Activated CD4-positive, CD25-positive, alpha-beta regulatory T cell treated with anti-CD3 and anti-CD28 coated beads, Interleukin-2, amount 50 U/mL, for 24 hours (primary cell): ENCODE measurements at places on chromosomes 13 and 19.

DNA sequence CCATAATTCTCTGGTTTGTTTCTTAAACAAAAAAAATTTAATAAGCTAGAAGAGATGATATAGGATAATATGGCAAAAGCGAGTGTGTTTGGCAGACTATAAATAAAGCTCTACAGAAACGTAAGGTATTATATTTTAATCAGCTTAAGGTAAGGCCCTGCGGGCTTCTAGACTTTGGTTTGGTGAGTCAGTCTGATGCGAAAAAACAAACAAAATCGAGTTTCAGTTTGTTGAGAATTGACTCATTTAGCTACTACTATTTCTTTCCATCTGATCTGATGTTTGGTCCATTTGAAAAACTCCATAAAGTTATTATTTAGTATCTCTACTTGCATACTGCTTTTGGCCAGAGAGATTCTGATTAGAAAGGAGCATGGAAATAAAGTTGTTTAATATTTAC is 138.0 kb downstream of the MIPEP start:
- ATAC-seq, result peak; percentile 36

GRCh38 chr13:111912453-111912866 is 154.5 kb upstream of the SOX1 start:
- no peak for ATAC-seq

DNA sequence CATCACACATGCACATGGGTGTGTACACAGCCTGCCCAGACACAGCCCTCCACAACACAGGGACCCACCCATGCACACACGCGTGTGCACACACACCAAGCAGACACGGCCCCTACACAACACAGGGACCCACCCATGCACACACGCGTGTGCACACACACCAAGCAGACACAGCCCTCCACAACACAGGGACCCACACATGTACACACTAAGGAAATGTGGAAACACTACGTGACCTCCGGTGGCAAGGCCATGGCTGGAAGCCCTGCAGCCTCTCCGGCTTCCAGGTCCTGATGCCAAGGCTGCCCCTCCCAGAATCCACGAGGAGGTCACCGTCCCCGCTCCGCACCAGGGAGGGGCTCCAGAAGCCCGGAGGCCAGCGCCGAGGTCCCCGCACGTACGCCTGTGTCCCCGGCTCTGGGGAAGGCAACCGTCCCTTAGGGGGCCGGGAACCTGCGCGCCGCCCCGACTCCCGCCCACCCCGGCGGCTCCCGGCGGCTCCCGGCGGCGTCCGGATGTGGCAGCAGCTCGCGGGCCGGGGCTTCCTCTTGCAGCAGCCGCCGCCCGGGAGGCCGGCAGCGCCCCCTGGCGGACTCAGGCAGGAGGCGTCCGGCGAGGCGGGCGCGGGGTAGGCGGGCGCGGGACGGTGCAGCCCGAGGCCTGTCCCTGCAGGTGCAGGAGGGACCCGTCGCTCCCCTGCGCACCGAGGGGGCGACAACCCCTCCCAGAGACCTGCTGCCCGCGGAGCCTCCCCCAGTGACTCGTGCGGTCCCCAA is 29.8 kb upstream of the GRTP1 start:
- peak; percentile 99 for ATAC-seq

DNA sequence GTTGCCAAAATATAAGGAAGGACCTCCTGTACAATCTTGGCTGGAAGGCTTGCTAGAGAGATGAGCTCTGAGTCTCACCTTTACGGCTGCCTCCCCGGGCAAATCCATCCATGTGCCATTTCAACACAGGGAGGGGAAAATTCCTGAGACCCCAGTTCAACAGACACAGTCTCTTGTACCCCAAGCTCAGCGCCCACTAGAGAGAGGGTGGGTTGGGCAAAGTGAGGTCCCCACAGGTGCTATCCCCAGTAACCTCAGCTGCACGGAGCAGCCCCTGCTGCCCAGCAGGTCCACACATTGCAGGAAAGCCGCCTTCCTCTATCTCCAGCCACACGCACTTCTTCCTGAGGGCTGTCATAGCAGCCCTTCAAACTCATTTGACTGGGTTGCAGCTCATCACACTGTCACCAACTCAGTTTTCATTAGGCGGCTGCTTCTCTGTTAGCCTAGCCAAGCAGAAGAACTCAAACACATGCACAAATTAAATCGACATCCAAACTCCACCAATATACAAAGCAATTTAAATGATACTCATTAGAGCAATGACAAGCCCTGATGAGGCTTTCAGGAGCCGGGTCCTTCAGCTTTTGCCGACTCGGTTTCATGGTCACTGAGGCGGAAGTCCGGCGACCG is 80.4 kb downstream of the TSHZ3 start:
- ATAC-seq, result no peak

DNA sequence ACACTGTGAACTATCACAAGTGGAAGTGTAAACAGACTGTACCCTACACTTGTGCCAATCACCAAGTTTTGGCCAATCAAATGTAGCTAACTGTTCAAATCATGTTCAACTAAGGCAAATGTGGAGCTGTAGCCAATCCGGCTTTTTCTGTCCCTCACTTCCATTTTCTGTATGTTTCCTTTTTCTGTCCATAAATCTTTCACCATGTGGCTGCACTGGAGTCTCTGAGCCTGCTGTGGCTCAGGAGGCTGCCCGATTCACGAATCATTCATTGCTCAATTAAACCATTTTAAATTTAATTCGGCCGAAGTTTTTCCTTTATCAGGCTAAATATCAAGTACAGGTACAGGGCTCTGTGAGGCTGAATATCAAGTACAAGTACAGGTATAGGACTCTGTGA is 216.5 kb downstream of the RFC3 start:
- ATAC-seq, result no peak

DNA sequence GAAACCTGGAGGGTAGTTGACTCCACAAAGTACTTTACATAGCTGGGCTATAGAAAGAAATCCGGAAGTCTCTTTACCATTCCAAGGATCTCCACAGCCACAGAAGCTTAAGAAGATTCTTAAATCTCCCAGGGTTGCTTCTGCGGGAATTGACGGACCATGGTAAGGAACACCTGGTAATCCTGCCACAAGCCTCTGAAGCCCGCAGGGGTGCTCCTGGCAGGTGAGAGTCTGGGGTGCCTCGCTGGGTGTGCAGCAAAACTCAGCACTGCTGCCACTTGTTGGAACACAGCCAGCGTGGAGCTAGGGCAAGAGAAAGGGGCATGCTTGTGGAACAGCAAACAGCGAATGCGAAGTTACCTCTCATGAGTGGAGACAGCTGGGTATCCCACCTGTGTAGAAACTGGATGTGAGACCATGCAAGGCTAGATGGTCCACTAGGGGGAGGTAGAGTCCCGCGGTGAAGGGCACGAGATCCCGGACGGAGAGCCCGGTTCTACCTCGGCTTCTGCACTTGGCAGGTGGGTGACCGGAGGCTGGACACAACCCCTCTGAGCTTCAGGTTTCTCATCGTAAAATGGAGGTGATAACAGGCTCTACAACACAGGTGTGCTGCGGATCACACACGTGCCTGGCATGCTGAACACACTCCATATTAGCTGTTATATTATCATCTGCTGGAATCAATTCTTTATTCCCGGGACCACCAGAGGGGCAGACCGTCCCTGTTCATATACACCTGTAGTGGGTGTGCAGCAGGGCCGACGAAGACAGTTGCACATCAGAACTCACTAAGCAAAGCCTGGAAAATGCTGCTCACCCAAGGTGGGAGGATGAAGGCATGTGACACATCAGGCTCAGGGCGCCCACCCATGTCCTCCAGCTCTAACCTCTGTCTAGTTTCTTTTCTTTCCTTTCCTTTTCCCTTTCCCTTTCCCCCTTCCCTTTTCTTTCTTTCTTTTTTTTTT is 24.1 kb upstream of the UBAC2 start:
- ATAC-seq, result peak; percentile 90

DNA sequence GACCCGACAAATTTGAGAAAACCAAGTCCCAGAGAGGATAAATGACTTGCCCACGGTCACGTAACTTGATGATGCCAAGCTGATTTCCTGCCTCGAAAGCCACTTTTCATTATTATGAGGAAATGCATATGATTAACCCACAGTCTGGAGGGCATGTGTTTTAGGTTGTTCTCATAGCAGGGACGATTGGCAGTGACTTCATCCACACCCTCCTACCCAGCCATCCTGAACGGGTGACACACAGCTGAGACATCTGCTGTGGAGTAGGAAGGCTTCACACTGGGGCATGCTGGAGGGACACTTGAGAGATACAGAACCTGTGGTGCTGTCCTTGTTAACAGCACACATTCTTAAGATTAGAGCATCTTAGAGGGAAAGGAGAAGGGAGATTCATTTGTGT is 65.4 kb upstream of the WDFY2 start:
- ATAC-seq, result peak; percentile 81

- no peak for ATAC-seq
Measured at GRCh38 chr13:32142956-32143375, 111.4 kb downstream of the FRY start.

- ATAC-seq, result peak; percentile 28
Measured at GRCh38 chr13:24625331-24625731, 54.9 kb upstream of the ATP12A start.

DNA sequence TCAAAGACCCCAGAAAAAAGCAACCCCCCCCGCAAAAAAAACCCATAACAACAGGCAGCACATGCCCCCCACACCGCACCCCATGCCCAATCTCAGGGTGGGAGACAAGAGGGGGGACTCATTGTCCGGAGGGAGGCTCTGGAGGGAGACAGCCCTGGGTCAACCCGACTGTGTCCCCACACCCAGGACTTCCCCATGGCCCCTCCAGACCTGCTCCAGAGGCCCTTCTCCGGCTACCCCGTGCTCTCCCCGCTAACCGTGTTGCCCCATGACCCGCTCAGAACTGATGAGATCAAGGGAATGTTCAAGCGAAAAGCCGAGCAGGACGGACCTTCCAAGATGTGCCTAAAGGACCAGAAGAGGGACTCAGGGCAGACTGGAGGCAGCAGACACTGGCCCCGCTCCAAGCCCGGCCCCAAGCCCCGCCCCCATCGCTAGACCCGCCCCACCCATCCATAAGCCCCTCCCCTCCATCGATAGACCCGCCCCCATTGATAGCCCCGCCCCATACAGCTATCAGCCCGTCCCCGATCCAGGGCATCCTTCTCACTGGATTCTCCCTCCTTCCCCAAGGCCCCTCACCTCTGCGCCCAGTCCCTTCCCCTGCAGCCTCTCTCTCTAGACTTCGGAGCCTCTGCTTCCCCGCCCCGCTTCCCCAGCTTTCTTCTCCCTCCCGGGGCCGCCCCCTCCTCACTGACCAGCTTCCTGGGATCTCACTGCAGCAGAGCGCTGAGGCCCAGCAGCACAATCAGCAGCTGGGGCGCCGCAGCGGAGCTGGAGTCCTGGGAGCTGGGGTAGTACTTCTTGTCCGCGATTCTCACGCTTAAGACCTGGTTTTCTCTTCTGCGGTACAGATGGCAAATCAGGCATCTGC is 2.2 kb downstream of the BST2 start:
- ATAC-seq, result peak; percentile 6

GRCh38 chr19:2327773-2328400 is 499 bp downstream of the LSM7 start:
- ATAC-seq, result peak; percentile 86

DNA sequence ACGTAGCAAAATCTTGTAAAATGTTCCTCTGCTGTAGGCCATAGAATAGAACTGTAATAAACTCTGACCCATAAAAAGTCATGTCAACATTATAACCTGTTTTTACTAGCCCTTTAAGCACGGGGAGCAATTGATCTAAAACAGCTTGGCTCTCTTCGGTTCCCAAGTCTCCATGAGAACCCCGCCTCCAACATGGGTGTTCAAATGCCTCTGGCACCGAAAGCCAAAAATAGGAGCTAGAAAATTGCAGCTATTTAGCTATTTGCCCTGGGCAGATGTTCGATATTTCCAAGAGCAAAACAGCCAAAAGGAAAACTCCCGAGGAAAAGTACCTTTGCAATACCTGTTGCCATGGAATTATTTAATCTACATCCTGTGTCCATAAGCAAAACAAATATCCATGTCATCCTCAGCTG is 563.1 kb downstream of the EFNB2 start:
- no peak for ATAC-seq

- ATAC-seq, result no peak
Measured at GRCh38 chr13:111292710-111293485, 27.5 kb upstream of the TEX29 start.

DNA sequence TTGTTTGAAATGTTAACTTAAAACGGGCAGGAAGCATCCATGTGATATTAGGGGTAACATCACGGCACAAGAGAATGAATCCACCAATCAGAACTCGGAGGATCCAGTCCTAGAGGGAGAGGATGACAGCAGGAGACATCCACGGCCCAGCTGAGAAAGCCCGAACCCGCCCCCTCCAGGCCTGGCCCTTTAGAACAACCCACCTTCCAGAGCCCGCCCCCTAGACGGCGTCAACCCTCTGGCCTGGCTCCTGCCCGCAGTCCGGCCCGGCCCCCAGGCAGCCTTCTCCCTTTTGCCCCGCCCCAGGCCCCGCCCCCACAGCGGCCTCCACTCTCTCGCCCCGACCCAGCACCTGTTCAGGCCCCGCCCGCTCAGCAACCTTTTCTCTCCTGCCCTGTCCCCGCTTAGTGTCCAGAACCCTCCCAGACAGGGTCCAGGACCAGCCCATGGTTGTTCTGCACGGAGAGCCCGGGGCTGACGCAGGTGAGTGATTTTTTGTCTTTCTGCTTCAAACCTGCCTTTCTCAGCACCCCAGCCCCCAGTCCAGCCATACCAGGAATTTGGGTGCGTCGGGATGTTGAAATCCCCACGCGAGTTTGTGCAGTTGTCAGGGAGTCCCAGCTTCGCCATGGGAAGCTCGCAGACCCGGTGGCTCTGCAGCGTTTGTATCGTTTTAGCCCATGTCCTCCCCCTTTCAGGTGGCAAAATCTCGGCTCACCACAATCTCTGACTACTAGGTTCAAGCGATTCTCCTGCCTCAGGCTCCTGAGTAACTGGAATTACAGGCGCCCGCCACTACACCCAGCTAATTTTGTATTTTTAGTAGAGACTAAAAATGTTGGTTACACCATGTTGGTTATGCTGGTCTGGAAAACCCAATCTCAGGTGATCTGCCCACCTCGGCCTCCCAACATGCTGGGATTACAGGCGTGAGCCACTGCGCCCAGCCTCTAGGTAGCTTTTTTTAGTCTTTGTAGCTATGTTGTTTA is 16.1 kb downstream of the ZNF816 start:
- no peak for ATAC-seq

DNA sequence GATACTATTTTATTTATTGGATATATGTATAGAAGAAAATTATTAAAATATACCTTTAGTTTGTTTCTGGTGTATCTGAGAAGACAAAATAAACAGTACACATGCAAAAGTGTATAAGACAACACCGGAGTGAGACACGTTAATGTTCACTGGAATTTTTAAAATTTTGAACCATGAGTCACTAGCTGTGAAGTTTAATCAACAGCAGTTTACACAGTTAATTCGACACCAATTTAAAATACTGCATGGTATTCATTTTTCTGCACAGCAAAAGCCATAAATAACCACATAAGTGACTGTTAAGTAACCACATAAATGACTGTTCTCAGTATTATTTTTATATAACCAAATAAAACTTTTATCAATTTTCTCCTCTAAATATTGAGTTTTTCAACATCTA is 418.7 kb upstream of the NBEA start:
- ATAC-seq, result no peak

DNA sequence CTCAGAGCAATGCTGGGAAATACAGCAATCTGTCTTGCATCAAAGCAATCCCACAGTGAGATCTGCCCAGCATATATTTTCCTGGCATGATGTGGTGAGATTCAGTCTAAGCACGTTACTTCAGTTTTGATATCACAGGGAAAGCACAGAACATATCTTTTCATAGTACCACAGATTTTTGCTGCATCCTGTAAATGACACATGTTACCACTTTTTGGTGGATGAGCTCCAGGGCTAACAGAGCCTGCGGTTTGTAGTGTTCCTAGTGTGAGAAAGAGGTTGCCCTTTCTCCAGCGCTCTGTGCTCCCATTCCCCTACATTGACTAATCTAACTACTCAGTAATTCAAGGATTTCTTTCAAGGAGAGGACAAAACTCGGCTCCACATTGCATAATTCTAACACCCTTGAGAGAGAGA is 409.0 kb downstream of the GPC6 start:
- no peak for ATAC-seq
